ENCODE measurements at places on chromosomes 7 and 10.

DNA sequence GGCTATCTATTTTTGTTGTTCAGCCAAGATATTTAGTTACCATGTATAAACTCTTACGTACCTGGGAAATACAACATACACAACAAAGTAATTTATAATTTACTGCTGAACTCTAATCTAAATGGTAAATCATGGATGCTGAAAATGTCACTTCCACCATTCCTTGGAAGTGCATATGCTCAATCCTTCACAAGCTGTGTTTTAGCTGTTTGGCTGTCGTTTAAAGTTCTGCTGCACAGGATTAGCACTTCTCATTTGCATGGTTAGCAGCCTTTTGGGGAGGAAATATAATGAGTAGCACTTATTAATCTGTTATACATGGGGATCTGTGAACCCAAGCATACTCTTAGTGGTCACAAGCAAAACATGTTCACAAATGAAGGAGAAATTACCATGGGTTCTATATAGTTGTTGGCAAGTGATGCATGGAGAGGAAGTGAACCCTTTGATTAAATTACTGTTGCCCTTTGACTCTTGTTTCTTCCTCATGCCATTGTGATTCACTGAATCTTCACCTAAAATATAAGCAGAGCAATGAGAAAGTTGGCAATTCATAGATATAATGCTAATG lies 18.5 kb downstream of the PIK3CG start:
- no peak for DNase-seq

- DNase-seq = no peak
These were observed 46.3 kb upstream of the HBP1 start for GRCh38 chr7:107122486-107122911.

DNA sequence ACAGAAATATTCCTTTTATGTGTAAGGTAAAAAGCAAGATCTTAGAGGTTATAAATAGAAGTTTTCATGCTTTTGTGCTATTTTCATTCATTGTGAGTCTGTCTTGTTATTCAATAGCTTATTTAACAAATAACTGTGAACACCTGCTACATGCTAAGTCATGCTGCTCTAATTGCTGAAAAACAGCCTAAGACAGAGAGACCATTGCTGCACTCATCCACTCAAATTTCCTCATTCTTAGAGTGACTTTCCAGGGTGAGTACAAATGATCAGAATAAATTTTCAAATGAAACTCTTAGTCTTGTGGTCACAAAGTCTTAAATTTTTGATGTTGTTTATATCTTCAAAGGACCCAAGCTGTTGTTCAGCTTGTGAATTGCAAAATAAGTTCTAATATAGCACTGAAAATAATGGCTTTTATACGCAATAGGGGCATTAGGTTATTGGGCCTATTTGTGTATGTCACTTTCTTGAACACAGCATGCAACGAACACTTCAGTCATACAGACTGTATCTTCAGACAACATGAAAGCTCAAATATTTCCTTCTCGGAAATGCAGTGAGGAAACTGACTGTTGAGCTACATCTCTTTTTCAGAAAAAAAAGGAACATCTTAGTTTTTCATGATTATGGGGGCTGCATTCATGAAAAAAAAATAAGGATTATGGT lies 247.9 kb upstream of the PCDH15 start:
- DNase-seq = no peak

GRCh38 chr7:139838876-139839275 lies 9.8 kb downstream of the TBXAS1 start:
- DNase-seq = no peak

DNA sequence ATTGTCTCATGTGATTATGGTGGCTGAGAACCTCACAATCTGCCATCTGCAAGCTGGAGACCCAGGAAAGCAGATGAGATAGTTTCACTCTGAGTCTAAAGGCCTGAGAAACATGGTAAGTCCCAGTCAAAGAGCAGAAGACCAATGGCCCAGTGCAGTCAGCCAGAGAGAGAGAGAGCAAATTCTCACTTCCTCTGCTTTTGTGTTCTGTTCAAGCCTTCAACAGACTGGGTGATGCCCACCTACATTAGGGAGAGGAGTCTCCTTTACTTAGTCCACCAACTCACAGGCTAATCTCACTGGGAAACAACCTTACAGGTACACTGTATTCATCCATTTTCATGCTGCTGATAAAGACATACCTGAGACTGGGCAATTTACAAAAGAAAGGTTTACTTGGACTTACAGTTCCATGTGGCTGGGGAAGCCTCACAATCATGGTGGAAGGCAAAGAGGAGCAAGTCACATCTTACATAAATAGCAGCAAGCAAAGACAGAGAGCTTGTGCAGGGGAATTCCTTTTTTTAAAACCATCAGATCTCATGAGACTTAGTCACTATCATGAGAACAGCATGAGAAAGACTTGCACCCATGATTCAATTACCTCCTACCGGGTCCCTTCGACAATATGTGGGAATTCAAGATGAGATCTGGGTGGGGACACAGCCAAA lies 4.7 kb upstream of the FRMPD2 start:
- DNase-seq = no peak

DNA sequence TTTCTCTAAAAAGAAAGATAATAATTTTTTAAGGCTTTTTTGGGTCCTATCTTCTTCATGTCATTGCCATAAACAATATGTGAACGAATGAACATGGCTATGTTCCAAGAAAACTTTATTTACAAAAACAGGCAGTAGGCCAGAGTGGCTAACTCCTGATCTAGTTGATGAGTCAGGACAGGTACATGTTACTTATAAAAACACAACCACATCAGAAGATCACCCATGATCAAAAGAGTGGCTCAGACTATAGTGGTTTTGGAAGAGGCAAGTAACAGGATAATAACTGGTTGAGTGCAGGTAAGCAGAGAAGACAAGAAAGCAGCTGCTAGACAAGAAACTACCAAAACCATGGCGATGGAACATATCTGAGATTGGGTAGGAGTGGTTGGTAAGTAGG lies 468.7 kb downstream of the KCNMA1 start:
- no peak for DNase-seq

DNA sequence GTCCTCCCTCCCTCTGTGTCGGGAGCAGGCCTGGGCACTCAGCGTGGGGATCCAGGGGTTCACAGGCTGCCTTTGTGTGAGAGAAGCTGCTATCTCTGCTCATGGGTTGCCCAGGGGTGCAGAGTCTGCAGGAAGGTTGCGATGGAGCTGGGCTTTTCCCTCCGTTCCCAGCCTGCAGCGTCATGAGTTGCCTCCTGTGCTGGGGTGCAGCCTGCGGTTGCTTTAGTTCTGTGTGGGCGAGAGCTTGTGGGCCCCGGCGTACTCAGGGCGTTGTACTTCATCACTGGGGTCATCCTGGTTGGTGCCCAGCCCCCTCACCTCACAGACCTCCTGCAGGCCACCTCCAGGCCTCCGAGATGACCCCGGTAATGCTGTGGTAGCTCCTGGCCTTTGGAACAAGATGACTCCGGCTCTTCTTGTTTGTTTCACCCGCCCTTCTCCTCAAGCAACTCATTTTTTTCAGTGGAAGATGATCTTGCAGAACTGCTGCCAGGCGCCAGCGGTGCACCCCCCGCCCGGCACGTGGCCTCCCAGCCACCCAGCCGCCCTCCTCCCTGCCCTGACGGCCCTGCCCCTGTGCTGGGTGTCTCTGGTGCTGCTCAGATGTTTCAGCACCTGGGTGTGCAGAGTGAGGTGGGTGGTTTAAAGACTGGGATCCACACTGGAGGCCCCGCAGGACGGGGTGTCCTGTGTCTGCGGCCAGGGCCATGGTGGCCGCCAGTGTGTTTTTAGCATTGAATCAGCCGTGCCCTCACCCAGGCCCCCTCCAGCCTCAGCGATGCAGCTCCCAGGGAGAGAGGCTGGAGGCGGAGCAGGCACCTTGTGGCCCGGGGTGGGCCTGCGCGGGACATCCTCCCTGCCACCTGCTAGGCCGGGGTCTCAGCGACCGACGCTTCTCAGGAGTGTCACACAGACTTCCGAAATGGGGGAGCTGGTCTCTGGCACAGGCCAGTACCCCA lies 7.2 kb downstream of the AP5Z1 start:
- DNase-seq = no peak

- DNase-seq = no peak
These were observed 108.9 kb upstream of the ZMIZ1 start for GRCh38 chr10:78959924-78960285.

All from Panc1 (cell line).